MM.1S (cell line): ENCODE measurements at places on chromosomes 16 and 17.

DNA sequence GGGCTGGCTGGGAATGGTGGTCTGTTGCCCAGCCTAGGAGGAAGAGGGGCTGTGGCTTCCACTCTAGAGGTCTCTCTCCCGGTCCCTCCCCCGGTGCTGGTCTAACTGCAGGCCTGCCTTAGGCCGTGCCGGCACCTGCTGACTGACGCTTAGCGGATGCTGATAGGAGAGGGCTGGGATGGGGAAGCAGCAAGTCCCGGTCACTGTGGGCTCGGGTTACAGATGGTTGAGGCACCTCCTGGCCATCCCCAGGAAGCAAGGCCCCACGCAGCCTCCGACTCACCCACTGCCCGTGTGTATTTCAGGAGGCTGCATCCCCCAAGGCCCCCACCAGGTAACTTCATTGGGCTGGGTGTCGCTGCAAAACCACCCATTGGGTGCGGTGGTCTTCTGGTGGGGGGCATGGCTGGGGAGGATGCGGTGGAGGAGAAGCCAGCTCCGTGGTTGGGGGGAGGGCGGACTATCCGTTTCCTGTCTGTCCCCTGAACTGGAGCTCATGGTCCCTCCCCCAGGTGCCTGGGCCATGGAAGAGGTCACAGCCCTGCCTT, 278.9 kb downstream of the SEC14L1 start:
- no peak for DNase-seq

DNA sequence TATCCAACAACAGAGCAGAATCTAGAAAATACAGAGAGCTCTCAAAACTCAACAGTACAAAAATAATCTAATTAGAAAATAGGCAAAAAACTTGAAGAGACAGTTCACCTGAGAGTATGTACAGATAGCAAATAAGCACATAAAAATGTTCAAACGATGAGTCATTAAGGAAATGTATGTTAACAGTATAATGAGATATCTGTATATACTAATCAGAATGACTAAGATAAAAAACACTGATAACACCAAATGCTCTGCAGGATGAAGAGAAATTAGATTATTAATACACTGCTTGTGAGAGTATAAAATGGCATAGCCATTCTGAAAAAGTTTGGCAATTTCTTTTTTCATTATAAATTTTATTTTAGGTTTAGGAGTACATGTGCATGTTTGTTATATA, 1307.6 kb upstream of the GOT2 start:
- DNase-seq, result no peak

DNA sequence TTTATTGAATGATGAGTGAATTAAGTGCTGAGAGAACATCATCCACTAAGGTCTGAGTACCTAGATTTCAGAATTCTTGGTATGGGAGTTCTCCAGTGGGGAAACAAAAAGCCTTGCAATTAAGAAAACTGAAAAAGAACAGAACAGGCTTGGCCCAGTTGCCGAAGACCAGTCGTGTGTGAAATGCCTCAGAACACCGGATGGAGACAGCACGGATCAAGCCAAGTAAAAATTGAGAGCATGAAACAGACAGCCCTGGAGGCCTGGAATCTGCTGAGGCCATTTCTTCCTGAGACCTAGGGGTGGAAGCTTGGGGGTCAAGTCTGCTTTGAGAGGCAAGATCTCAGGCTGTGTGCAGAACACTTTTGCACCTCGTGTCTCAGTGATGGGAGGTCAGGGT, 43.3 kb downstream of the GRIN2A start:
- DNase-seq, result no peak

DNA sequence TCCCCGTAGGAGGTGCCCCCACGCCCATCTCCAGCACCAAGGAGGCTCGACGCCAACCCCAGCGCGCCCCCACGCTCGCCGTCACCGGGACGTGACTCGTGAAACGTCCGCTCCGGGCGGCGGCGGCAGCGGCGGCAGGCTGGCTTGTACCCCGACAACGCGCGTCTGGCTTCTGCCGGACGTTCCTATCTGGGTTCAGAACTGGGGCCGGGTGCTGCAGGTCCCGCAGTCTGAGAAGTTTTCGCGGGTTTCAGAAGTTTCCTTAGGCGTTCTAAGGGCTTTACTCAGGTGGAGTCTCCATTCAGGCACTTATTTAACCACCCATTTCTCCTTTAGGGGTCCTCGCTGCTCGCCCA, 672 bp upstream of the ALKBH5 start:
- DNase-seq, result peak; percentile 77

DNA sequence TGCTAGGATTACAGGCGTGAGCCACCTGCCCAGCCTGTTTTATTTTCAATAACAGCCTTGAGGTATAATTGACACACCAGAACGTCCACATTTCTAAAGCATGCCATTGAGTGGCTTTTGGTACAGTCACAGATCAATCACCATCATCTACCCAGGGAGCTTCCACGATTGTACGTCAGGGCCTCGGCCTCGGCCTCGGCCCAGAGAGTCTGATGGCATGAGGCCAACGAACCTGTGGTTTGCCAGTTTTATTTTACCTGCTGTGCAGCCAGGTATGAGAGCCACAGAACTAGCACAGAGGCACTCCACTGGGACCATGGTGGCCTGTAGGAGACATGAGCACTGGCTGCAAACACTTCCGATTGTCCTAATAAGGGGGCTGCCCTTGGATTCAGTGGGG, 8.3 kb downstream of the UBALD1 start:
- DNase-seq, result no peak

GRCh38 chr16:11857161-11857560, 5.8 kb upstream of the RSL1D1 start:
- no peak for DNase-seq

DNA sequence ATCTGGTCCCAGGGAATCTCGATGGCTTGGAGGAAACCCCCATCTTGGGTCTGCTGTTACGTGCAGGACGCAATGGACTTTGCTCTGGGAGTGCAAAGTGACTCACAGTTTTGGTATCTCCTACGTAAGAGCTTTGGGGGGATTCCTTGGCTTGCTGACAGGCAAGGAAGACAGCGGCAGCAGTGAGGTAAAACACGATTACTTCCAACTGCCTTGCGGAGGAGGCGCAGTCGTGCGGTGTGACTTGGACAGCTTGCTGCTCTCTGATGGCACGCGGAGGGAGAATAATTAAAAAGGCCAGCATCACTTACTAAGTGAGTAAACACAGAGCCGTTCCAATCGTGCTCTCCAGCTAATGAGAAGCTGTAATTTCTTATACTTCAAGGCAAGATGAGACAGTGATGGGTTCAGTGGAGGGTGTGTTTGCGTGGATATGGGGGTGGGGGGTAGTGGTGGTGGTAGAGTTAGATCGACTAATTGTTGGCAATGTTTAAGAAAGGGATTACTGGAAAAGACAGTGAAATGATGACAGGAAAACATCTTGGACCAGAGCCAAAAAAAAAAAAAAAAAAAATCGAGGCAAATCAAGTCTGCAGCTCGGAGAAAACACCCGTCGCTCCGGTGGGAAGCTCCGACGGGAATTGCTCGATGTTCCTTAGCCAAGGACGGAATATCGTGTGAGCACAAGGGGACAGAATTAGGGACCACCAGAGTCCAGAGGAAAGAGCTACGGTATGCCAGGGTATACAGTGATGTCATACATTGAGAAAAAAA, 184.8 kb upstream of the ZFHX3 start:
- no peak for DNase-seq

DNA sequence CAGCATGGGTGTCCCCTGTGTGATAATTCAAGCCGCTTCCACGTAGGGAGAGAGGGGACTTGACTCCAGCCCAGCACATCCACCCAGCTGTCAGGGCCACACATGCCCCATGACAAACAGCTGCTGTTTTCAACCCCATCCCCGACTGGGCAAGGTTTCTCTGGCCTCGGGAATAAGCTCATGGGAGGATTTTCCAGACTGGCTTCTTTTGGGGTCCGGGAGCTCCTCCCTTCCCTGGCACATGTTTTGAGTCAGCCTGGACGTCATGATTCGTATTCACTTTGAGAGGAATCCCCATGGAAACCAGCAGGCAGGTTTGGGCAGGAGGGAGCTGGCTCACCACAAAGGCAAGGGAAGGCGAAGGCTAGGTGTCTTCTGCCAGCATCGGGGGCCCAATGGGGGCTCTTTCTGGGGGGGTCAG, 156.4 kb downstream of the CMIP start:
- DNase-seq, result no peak

DNA sequence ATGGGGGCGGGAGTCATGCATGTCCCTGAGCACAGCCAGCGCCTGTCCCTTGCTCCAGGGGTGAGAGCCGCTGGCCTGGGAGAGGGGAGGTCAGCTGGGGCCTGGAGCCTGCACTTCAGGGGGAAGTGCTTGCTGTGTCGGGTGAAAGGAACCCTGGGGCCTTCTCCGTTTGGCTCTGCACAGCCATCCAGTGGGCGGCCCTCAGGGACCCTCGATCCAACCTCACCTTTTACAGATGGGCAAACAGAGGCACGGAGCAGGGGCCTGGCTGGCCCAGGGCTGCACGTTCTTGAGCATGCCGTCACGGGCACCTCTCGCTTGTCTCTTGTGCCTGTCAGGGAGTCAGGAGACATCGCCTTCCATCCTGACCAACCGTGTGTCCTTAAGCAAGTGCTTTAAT, 1.8 kb downstream of the SNX20 start:
- no peak for DNase-seq

DNA sequence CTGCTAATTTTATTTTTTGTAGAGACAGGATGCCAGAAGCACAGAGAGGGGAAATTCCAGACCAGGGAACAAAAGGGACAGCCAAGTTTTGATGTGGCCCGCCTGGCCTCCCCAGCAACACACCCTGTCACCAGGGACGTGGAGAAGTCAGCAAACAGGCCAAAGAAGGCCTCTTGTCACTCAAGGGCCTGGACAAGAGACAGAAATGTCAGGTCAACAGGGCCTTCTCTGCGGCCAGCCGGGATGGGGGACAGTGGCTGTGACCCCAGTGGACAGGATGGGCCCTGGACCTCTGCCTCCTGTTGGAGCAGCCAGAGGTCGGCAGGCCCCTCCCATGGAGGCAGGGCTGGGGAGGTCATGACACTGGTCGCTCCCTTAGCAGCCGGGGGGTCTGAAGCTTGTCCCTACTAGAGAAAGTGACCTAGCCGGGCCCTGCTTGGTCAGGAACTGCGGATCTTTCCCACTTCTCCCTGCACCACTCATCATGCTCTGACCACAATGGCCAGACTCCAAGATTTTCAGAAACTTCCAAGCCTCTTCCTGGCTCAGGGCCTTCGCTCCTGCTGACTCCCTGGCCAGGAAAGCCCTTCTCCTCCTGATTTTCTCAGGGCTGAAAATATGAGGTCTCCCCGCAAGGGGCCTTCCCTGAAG, 9.2 kb upstream of the TVP23A start:
- no peak for DNase-seq

GRCh38 chr16:79047337-79047736, 553.2 kb downstream of the MAF start:
- DNase-seq, result peak; percentile 35

GRCh38 chr17:3896108-3896967, 3.5 kb upstream of the CAMKK1 start:
- DNase-seq, result no peak

GRCh38 chr16:57049678-57050077, 42.7 kb upstream of the CPNE2 start:
- DNase-seq, result peak; percentile 72

- DNase-seq, result no peak
Measured at GRCh38 chr17:31754239-31754945, 104.7 kb downstream of the COPRS start.

DNA sequence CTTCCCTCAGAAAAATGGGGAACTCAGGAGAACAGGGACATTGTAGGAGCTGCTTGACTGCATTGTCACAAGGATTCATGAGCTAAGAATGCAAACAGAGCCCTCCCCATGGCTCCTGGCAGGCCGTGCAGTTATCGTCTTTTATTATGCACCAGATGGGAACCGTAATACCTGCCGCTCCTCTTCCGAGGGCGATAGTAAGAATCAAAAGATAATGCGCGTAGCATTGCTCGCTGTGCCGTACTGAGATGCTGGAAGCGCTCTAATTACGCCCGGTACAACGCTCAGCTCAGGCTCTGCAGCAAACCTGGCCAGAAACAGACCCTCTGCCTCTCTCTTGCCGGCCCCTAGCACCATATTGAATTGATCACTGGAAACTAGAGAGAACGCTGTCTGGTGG, 87.1 kb upstream of the PLCG2 start:
- DNase-seq, result no peak

DNA sequence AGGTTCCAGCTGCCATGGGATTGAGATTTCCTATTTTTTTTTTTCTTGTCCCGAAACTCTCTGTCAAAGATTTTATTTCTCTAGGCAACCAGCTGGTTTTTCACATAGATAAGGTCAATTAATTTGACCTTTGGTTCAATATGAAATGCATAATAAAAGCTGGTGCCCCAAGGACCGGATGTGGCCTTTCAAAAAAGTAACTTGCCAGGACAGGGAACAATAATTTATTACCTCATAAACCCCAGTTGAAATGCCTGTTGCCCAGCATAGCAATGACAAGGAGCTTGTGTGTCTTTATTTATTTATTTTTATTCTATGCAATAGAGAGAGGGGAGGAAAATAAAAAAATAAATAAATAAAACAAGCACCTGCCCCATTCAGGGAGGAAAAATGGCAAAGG, 472.7 kb downstream of the KCNJ2 start:
- no peak for DNase-seq

DNA sequence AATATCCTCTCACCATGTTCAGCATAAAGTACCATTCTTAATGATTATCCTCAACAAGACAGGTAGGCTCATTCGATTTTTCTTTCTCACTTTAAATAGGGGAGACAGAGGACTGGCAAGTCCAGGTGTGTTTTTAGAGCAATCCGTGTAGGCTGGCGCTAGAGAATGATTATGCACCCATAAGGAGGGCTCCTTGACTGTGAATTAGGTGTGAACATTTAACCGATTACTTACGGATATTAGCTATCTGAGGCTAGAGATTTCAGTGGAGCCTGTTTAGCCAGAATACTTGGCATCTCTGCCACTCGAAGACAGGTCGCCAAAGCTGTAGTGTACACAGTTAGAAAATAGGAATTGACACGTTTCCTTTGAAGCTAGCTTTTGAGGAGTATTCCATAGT, 1.9 kb downstream of the SEC14L1 start:
- DNase-seq, result peak; percentile 37

- DNase-seq, result no peak
Measured at GRCh38 chr16:576823-577201, 7.0 kb downstream of the PIGQ start.

- peak; percentile 89 for DNase-seq
Measured at GRCh38 chr17:50345432-50346312, at the start of gene XYLT2. Gene XYLT2 (plus strand): TSS chr17:50346126. CDS start chr17:50346141, 15 bp downstream.

- DNase-seq, result no peak
Measured at GRCh38 chr17:67863624-67864247, 38.4 kb downstream of the BPTF start.

GRCh38 chr16:50932348-50932935, 190.6 kb downstream of the CYLD start:
- no peak for DNase-seq

GRCh38 chr17:72945473-72945872, 147.0 kb downstream of the SLC39A11 start:
- DNase-seq, result no peak

- peak; percentile 94 for DNase-seq
Measured at GRCh38 chr17:67824735-67825626, at the start of gene BPTF. Gene BPTF (plus strand): TSS chr17:67825503. CDS start chr17:67825725, 222 bp downstream.
